Left renal pelvis (tissue), 4 donors: ENCODE measurements at places on chromosomes 3 and 15.

DNA sequence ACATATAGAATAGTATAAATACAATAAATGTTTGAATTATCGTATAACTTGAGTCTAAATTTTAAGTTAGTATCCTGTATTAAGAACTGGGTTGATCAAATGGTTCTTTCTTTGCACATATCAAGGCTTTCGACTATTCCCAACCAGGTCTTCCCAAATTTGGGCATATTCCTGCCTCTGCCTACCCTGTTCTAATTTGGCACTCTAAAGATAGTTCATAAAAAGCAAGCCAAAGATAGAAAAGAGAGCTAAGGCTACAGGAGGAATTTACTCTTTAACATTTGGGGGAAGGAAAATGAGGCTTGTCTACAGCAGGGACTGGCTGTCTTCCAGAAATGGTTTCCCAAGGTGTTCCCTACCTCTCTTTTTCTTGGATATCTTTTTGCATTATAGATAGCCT, 36.1 kb downstream of the SLC35A5 start:
- no peak for DNase-seq

DNA sequence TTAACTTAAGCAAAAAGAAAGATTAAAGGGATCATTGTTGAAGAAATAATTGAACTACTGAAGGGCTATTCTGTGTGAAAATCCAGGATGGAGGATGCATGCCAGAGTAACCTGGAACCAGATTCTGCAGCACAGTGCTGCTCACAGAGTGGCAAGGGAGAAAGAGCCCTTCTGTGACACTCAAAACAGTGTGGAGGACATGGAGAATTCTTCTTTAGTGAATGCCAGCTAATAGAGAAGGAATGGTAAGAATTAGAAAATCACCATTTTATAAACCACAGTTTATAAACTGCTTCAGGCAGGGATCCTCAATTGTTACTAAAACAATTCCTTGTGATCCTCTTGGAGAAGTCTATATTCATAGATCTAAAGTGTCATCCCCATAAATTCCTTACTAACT, 70.4 kb upstream of the ARHGEF26 start:
- DNase-seq: no peak

DNA sequence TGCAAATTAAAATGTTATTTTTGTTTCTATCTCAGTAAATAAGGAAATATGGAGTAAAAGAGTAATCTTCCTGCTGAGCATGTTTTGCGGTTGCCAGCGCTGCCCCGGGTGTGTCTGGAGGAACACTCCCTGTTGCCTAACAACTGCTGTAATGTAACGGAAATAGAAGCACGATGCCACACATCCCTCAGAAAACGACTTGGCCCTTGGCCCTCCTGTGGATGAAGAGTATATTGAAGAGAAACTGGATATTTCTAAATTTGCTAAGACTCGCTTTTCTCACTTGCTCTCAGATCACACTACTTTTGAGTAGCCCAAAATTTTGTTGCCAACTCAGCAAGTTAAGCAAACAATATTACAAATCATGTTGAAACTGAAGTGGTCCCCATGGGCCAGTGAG, 18.9 kb downstream of the CX3CR1 start:
- peak; percentile 24 for DNase-seq

- no peak for DNase-seq
Measured at GRCh38 chr15:31405200-31405920, 78.7 kb downstream of the KLF13 start.

- no peak for DNase-seq
Measured at GRCh38 chr3:43522727-43523362, 99.0 kb downstream of the ANO10 start.

- no peak for DNase-seq
Measured at GRCh38 chr3:186093271-186093900, 15.5 kb downstream of the ETV5 start.

- DNase-seq: no peak
Measured at GRCh38 chr3:15679306-15679705, 77.8 kb downstream of the BTD start.

- no peak for DNase-seq
Measured at GRCh38 chr15:78405336-78405924, 32.6 kb upstream of the IREB2 start.

DNA sequence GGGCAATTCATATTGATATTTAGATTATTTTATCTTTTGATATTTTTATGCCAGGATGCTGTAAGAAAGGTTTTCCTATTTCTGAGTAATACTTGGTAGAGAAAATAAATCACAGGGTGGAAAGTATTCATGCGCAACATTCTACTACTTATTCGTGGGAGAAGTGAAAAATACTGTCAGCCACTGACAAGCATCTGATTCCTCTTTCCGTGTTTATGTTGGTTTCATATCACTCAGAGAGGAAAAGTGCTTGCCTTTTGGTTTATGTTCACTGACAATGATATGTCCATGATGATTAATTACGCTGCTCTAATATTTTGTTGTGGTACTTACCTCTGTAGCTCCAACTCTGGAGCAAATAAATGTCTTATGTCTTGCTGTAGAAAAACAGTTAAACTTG, 429.4 kb downstream of the EDEM1 start:
- DNase-seq: no peak

- DNase-seq: no peak
Measured at GRCh38 chr3:39420543-39420942, 14.0 kb downstream of the RPSA start.

DNA sequence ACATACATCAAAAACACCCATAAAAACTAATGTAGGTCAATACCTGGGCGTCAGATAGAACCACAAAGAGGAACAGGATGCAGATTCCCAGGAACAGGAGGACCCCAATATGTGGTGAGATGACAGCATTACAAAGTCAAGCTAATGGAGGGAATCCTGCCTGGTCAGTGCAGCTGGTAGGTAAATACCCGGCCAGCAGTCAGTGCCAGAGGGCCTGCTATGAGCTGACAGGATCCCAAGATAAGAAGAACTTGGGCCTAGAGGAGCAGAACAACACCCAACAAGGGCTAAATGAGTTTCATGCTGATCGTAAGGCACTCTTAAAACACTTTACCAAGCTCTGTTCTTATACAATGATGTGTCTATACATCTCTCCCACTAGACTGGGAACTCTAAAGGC, 61.2 kb upstream of the KCNMB2 start:
- no peak for DNase-seq

- no peak for DNase-seq
Measured at GRCh38 chr3:14265246-14265962, 86.8 kb downstream of the LSM3 start.

DNA sequence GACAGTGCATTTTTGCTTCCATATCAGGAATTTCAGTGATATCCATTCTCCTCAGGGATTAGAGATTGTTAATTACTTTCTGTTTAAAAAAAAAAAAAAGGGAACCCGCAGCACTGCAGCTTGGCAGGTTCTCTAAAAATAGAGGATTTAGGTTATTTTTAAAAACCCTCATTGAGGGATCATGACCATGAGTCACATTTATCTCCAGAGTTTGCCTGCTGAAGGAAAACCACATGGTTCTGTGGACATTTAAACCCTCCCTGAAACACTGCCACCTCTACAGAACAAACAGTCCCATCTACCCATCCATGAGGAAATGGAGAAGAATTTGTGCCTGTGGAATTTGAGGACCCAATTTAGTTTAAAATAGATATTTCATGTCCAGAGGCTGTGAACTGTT, 66.2 kb upstream of the UBE2E1 start:
- no peak for DNase-seq

- no peak for DNase-seq
Measured at GRCh38 chr15:82846621-82847020, 37.2 kb downstream of the WHAMM start.

DNA sequence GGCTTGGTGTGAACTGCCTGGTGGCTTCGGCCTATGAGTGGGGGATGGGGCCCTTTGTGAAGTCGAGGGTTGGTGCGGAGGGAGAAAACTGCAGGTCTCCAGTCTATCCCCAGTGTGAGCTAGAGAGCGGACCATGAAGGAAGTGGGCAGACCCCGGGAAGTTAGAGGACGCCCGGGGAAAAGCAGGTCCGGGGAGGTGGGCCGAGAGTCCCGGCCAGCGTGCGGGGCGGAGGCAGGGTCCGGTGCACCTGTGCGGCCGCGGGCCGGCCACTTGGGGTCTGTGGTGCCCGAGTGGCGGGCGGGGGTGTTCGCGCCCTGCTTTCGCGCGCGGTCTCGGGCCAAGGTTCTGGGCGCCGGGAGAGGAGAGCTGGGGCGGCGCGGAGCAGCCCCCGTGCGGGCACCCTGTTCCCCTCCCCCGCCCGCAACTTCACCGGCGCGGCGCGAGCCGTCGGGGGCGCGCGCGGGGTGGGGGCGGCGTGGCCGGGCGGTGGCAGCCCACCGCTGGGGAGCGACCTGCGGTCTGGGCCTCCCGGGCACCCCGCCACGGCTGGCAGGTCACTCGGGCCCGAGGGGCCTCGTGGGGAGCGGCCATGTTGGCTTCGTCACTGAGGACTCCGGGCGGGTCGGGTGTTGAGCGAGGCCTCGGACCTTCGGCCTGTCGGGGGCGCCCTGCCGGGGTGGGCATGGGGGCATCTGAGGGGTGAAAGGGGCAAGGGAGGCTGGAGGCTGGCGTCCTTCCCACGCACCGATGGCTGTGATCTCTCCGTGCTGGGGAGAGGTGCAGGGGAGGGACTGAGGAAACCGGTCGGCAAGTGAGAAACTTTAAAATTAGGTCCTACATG, 4.8 kb downstream of the UBE2E1 start:
- no peak for DNase-seq

- no peak for DNase-seq
Measured at GRCh38 chr3:120306519-120307455, 21.8 kb upstream of the GPR156 start.

- no peak for DNase-seq
Measured at GRCh38 chr3:150081084-150081483, 110.4 kb upstream of the PFN2 start.

DNA sequence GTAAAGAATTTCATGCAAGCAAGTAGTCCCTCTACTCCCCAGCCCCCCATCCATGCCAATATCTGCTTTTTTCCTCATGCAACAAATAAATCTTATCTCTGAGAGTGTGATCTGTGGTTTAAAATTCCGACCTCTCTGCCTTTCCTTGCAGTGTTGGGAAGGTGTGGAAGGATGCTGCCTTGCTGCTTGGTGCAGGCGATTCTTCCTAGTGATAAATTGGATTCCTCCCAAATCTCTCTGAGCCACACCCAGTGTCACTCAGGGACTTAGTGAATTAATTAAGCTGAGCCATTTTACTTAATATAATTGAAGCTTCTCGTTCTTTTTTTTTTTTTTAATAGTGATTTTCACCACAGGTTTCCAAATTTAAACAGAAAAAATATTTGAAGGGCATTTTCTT, 3.4 kb downstream of the GAP43 start:
- DNase-seq: no peak
